ENCODE measurements at places on chromosomes 11 and 22. TPM values are rescaled to one million over a fixed set of nuclear protein-coding genes. Genes with fewer than 3 reads are reported as not detected.

ANO9 gene
- 16.6 TPM for total RNA-seq

DNA sequence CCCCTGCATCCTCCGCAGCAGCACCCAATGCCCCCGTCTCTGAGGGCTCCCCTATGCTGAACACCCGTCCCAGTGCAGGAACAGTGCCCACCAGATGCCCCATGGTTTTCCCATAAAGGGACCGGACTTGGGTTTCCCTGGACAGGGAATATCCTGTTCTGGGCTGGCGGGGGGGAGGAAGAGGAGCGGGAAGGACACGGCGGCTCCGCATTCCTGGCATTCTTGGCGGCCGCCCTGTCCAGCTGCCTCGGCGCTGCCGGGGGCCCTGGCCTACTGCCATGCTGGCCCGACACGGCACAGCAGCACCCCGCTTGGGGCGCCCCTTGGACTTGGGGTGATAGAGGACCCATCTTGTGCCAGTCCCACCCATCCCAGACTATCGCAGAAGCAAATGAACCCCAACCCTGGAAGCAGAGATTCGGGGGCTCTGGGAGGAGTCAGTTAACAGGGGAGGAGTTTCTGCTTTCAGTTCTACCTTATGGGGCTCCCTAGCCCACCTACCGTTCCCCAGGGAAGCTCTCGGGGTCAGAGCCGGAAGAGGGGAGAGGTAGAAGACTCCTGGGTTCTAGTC, 23.7 kb upstream of the CBX7 start:
- peak; percentile 87 for DNase-seq

PHETA2 gene
- 7.1 TPM for total RNA-seq

FGF3 gene
- not detected for total RNA-seq

AIFM3 gene
- total RNA-seq = 2.6 TPM

DNA sequence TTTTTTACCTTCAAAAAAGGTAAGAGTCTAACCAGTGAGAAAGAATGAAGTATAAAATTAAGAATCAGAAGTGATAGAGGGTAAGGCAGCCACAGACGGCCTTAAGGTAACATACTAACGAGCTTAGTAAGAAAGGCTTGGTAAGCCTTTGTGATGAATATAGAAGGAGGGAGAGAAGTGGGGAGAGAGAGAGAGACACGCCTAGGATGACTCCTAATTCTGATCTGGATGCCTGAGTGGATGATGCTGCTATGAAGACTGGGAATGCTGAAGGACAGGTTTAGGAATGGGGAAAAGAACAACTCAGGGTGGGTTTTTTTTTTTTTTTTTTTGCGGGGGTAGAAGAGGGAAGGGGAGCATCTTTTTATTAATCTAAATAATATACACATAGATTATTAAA, 4.8 kb downstream of the FBXO3 start:
- no peak for DNase-seq

- DNase-seq = no peak
These were observed 35.0 kb upstream of the SORL1 start for GRCh38 chr11:121417055-121417551.

DNA sequence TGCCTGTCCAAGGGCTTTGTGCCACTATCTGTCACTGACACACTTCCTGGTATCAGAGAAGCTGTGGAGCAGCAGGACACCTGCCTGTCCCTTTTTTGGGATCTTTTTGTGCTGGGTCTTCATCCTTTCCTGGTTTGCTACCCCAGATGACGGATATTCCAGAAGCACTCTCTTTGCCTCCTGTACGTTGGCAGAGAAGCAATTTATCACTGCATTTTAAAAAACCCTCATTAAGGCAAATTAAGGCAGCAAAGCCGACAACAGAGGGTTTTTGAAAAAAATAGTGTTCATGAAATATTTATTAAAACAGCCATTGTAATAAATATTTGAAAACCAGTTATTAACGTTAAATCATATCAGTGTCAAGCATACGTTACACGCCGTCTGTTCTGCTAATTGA, 209.6 kb upstream of the NTM start:
- DNase-seq = no peak

DNA sequence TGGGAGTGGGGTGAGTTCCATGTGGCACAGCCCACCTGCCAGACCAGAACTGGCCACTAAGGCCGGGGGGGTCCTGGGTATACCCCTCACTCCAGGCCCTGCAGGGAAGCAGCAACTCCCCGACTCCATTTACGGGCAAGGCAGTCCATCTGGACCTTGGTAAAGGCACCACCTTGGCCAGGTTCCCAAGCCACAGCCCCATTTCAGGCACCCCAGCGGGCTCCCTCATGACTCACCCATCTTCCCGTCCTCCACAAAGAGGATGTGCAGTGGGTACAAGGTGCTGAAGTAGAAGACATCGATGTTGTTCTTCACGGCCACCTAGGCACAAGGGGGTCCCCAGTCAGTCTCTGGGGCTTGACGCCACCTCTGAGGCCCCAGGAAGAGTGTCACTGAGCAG, 15.7 kb upstream of the RASL10A start:
- DNase-seq = no peak

DNA sequence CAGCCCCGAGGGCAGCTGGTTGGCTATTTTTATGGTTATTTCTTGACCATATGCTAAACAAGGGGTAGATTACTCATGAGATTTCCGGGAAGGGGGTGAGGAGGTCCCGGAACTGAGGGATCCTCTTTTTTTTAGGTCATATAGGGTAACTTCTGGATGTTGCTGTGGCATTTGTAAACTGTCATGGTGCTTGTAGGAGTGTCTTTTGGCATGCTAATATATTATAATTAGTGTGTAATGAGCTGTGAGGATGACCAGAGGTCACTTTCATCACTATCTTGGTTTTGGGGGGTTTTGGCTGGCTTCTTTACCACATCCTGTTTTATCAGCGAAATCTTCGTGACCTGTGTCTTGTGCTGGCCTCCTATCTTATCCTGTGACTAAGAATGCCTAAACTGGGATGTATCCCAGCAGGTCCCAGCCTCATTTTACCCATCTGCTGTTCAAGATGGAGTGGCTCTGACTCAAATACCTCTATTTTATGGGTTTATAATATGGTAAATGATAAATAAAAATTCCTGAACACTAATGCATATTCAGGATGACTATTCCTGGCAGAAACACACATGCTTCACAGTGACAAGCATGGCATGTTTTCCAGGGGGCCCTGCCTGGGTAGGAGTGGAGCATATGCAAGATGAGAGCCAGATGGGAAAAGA, 11.2 kb downstream of the KREMEN1 start:
- DNase-seq = no peak

- DNase-seq = no peak
These were observed 8.2 kb downstream of the ABCG4 start for GRCh38 chr11:119157063-119157462.

DNA sequence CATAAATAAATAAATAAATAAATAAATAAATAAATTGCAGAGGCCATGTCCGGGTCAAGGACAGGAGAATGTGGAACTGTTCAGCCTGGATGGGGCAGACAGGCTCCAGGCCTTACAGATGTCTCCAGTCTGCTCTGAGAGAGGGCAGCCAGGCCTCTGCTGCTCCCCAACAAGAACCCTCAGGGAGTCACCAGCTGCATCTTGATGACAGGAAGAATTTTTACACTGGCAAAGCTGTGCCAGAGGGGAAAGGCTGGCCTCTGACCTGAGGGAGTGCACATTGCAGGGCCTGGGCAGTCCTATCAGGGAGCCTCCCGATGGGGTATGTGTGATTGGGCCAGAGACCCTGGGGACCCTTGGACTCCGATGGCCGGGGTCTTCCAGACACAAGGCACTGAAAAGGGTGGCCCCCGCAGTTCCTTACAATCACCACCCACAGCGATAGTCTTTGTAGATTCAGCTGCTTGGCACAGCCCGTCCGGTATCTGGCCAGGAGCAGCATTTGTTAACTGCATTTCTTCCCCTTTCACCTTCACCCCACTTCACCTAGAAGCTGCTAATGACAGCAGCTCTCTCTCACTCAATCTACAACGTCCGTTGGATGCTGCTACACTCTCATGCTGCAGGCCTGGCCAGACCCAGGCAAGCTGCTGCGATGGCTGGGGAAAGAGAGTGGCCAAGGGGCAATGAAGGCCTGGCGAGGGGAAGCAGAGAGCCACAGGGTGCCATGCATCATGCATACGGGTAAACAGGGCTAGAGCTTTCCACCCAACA, 8.1 kb downstream of the MOGAT2 start:
- DNase-seq = no peak

MYBPC3 gene
- 0.07 TPM for total RNA-seq

DNA sequence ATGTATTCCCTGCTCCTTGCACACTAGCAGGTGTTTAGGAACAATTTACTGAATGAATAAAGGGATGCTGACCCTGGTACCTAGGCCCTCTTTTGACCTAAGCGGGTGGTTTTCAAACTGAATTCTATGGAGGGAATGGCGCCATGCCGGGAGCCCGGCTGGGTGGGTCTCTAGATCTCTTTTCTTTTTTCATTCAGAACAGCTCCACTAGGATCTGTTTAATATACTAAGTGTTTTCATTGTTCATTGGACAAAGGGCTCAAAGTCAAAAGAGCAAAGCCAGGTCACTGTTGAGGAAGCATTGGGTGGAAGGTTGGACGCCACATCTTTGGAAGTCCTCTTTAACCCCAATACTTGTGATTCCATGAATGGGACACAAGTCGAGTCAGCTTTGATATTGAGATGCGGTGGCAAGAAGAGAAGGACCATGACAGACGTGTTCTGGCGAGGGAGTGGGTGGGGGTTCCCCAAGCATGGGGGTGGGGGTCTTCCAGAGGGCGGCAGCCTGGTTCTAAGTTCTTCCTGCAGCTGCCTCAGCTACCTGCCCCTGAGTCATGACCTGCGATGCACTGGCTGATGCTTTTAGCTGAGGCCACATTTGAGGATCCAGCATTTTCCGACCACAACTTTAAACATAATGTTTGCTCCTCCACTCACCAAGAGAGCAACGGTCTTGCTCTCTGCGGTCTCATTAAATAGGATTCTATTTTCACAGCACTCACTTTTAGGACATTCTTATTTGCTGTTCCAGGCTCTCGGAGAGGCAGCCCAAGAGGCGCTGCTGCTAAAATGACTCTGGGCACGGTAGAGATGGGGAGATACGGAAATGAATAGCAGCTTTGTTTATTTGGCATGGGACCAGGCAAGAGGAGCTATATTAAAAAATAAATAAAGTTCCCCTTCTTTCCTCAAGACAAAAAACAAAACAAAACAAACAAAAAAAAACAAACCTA, 100.6 kb downstream of the FBXO7 start:
- DNase-seq = no peak

PRG3 gene
- not detected for total RNA-seq

- DNase-seq = no peak
These were observed 94.1 kb upstream of the SC5D start for GRCh38 chr11:121198491-121198890.

GRCh38 chr22:36194971-36195370, 6.6 kb downstream of the APOL4 start:
- peak; percentile 73 for DNase-seq

TOMM22 gene
- total RNA-seq = 131 TPM

SLC22A12 gene
- not detected for total RNA-seq

DNA sequence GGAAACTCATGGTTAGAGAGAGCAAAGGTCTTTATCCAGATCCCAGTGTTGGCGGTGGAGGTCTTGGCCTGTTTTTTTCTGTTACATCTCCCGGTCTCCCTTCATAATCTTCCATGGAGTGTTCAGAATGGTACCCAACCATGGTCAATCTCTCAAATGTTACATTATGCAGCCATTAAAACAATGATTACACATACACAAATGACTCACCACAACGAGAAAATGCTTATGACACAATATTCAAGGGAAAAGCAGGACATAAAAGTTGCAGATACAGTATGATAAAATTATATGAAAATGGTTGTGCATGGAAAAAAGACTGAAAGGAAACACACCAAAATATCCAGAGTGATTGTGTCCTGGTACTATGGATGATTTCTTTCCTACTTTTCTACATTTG, 17.8 kb upstream of the CSNK1E start:
- no peak for DNase-seq

DNA sequence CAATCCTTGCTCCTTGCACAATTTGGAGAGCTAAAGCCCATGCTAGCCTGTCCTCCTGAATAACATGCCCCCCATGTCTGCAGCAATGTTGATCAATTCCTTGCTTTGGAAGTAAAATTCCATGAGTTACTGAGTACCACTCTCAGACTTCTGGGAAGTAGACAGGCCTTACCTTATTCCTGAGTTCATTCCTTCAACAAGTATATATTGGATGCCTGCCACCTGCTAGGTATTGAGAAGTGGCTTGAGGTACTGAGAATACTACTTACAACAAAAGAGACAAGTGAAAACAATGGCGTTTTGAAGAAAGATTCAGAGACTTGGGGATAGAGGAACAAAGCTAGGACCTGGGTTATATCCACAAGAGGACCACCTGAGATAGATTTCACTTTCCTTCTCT, 12.4 kb downstream of the PATE2 start:
- DNase-seq = no peak

AQP11 gene
- 1.2 TPM for total RNA-seq

DNA sequence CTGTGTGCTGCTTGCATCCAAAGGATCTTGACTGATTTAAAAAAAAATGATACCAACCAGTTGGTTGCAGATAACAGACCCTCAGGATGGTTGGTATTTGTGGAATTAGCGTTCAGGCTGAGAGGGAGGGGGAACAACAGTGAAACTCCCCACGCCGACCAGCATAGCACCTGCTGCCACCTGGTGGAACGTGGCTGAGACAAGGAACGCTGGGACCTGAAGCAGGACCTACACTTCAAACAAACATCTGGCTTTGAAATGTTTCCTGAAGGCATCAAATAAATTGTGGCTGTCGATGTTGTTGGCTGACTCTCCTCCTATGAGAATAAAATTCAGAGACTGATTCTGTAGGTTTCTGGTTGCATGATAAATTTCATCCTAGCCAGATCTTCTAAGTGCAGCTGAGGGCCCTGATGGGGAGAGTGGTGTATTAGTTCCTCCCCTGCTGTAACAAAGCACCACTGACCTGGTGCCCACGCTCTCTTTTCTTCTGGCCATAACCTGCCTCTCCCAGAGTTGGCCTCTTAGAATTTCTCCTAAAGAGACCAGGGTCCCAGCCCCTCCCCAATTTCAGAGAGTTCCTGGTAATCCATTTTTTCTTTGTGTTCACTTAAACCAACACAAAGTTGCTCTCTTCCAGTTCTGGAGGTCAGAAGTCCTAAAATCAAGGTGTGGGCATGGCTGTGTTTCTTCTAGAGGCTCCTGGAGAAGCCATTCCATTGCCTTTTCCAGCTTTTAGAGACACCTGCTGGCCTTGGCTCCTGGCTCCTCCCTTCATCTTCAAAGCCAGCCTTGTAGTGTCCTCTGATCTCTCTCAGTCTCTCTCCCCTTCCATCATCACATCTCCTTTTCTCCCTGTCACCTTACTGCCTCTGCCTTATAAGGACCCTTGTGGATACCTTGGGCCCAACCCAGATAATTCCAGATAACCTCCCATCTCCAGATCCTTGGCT, 17.3 kb downstream of the APOL2 start:
- DNase-seq = peak; percentile 74

- DNase-seq = no peak
These were observed 3.4 kb downstream of the RCE1 start for GRCh38 chr11:66846671-66847091.

DNA sequence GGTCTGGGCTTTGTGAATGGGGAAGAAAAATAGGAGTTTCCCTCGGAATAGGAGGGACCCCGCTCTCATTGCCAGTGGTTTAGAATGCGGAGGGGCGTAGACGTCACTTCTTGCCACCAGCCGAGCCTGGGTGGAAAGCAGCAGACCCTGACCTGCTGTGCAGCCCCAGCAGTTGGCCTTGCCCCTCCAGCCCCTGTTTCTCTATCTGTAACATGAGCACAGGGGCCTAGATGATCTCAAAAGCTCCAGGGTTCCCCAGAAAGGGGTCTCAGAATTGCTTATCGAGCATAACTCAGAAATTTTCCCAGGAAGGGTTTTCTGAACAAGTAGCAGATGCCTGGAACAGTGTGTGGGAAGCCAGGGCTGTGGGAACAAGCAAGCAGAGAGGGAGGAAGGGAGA, 43.9 kb downstream of the C11orf91 start:
- DNase-seq = no peak

GRM5 gene
- total RNA-seq = 0.13 TPM

- no peak for DNase-seq
These were observed 9.5 kb downstream of the CHORDC1 start for GRCh38 chr11:90213322-90213721.
